ENCODE measurements at places on chromosomes 1 and 21.

- no peak for DNase-seq
Observed at GRCh38 chr1:150221552-150221951, 14.4 kb downstream of the ANP32E start.

DNA sequence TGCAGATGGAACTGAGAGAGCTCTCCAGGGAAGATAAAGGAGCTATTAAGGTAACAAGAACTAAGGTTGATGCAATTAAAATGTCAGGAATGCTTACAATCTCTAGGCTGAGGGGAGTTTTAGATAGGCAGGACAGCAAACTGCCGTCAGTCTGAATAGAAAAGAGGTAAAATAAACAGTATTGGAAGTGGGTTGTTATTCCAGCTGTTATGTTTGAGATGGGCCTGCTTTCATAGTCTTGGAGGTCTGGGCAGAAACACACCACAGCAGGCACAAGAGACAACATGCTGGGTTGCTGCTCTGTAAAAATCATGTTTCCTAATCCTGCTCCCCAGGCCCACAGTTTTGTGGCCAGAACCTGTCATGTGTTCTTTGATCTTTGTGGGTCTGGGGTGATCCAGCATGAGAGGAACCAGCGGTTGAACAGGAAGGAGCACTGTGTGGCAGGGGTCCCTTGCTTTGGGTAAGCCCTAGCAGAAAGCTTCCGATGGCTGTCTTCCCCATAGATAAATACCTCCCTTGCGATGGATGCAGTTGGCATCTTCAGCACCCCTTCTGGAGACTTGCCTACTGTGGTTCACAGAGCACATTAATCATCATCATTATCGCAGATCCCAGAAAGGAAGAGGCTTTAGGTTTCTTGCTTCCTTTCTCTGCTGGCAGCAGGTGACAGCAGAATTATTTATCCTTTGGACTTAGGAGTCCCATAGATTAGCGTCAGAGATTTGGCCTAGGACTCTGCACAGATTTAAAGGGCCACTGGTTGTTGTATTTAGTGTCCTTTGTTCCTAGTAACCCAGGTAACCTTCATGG lies 97.1 kb downstream of the AK5 start:
- no peak for DNase-seq

GRCh38 chr1:92736395-92736794 lies 48.5 kb downstream of the EVI5 start:
- DNase-seq = no peak

- no peak for DNase-seq
Observed at GRCh38 chr1:219099307-219099706, 74.4 kb upstream of the LYPLAL1 start.

DNA sequence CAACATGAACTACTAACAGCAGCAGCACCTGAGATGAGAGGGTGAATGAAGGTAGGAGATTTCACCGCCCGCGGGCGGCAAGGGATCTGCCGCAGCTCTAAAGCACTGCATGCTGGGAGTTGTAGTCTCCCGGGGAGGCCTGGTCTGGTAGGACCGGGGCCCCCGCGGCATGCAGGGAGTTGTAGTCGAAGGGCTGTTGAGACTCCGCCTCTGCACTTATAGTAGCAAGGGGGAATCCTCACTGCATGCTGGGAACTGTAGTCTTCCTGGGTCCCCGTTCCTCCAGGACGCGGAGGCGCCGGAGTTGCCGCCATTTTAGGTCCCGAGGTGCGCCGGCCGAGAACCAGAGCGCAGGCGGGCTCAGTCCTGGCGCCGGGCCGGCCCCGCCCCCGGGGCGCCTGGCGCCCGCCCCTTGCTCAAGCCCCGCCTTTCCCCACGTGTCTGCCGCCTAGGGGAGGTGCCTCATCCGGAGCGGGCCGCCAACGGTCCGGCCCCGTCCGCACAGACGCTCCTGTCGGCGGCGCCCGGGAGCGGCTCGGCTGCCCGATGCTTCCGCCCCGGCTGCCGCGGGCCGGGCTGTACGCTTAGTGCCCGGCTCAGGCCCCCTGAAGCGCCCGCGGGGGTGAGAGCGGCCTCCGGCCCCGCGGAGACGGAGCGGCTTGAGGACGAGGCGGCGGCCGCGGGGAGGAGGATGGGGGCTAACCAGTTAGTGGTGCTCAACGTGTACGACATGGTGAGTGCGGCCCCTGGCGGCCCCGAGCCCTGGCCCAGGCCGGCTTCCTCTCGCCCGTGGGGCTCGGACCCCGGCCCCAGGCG lies at the start of gene DESI2:
Gene DESI2, plus strand, starts transcription at position 504 of the 816 bp plus-strand sequence. Its CDS starts 188 bp downstream, at position 692.
- peak; percentile 96 for DNase-seq

- no peak for DNase-seq
Observed at GRCh38 chr1:101060992-101061391, 35.4 kb upstream of the DPH5 start.

Data from stimulated activated CD8-positive, alpha-beta memory T cell treated with anti-CD3 and anti-CD28 coated beads, Interleukin-12 subunit alpha, Interleukin-12 subunit beta, amount 100 ng/mL, for 4 hours (primary cell).